ENCODE measurements at places on chromosomes 7 and 10. TPM values are rescaled to one million over a fixed set of nuclear protein-coding genes. Genes with fewer than 3 reads are reported as not detected.

DNA sequence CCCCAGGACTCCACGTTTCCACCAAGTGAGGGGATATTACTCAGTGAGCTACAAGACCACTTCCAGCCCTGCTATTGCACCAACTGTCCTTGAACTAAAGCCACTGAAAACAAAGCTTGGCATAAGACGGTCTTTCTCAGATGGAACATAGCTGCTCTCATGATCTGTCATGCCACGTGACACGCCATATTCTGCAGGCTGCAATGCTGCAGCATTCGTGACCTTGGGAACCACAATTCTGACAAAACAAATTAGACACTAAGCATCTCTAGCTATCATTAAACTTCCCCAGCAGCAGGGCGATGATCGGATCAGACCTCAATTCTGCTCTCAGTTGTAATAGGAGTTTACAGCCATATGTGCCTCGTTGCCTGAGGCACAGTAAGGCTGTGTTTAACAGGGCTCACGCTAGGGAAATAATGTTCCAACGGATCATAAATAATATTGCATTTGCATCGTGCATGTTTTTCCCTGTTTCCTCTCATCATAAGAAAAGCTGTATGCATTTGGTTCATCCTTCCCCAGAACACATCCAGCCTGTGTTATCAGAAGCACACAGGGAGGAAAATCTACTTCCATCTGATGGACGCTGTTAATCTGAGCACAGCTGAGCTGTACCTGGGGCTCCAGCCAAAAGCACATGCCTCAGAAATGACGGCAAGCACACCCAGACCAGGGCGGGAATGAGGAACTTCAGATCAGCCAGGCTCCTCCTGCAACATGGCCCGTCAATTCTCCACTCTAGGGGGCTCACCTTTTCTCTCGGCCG, 38.6 kb upstream of the CNPY1 start:
- no peaks in the 10 kb centered on the region for H3K27me3 ChIP-seq
- H3K4me3 ChIP-seq = no peak overlapping the region
- H3K36me3 ChIP-seq = no peaks in the 10 kb centered on the region
- no peak overlapping the region for H3K27ac ChIP-seq

ERVW-1 gene
- not detected for total RNA-seq

- H3K36me3 ChIP-seq = no peaks in the 10 kb centered on the region
- DNase-seq = no peak
- H3K4me1 ChIP-seq = no peaks in the 10 kb centered on the region
- H3K4me3 ChIP-seq = no peak overlapping the region
These were observed 33.7 kb upstream of the RHEB start for GRCh38 chr7:151553356-151553755.

LRIT1 gene
- not detected for total RNA-seq

- DNase-seq = no peak
- H3K36me3 ChIP-seq = no peaks in the 10 kb centered on the region
- H3K27me3 ChIP-seq = no peaks in the 10 kb centered on the region
- no peak overlapping the region for H3K27ac ChIP-seq
- no peak overlapping the region for H3K4me3 ChIP-seq
- no peaks in the 10 kb centered on the region for H3K4me1 ChIP-seq
These were observed 6.3 kb downstream of the C10orf67 start for GRCh38 chr10:23338155-23338828.

DNA sequence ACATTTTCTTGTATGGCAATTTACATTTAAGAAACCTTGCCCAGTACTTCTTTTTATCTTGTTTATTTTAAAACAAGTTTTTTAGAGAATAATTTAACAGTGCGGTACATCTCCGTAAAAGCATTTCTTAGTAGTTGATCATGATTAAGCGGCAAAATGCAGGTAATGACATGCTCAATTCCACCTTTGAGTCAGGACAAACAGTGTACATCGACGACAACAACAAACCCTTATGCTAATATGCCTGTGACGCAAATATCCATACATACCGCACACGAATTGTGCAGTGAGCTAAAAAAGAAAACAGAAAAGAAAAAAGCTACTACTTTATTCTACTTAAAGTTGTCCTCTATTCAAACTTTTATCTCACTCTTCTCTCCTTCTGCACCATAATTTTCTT, 1.9 kb downstream of the MAGI2 start:
- H3K4me1 ChIP-seq = no peaks in the 10 kb centered on the region
- peak overlapping the region; percentile 93 for H3K27ac ChIP-seq
- H3K27me3 ChIP-seq = no peaks in the 10 kb centered on the region
- no peaks in the 10 kb centered on the region for H3K36me3 ChIP-seq
- no peak for DNase-seq

CNPY4 gene
- 23.9 TPM for total RNA-seq

HOXA5 gene
- total RNA-seq = 23.6 TPM

DNA sequence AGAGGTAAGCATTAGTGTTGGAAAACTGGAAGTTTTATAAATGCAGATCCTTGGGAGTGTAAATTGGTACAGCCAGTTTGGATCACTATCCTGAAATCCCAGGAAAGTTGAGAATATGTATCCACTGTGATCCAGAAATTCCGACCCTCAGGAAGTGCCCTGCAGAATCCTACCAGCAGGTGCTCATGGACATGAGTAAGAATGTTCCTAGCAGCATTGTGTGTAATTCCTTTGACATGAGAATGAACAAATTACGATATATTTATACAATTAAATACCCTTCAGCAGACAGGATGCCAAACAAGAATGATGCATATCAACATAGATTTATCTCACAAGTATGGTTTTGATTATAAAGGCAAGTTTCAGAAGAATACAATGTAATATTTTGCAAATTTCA, 181.6 kb downstream of the XPNPEP1 start:
- no peak overlapping the region for H3K4me3 ChIP-seq
- no peaks in the 10 kb centered on the region for H3K36me3 ChIP-seq

GRCh38 chr7:68833422-68833821, 764.9 kb upstream of the AUTS2 start:
- no peak overlapping the region for H3K27ac ChIP-seq
- H3K27me3 ChIP-seq = no peaks in the 10 kb centered on the region
- no peak overlapping the region for H3K4me3 ChIP-seq
- no peaks in the 10 kb centered on the region for H3K4me1 ChIP-seq
- no peak for DNase-seq
- no peaks in the 10 kb centered on the region for H3K36me3 ChIP-seq

TWIST1 gene
- total RNA-seq = 2.5 TPM

GRCh38 chr7:110766864-110767263, 324.1 kb upstream of the LRRN3 start:
- no peaks in the 10 kb centered on the region for H3K27me3 ChIP-seq
- no peak overlapping the region for H3K4me3 ChIP-seq
- no peak overlapping the region for H3K27ac ChIP-seq
- H3K4me1 ChIP-seq = no peaks in the 10 kb centered on the region

TRIM56 gene
- 36.1 TPM for total RNA-seq

OPN1SW gene
- total RNA-seq = not detected

- H3K4me1 ChIP-seq = no peaks in the 10 kb centered on the region
- no peaks in the 10 kb centered on the region for H3K36me3 ChIP-seq
- H3K27ac ChIP-seq = no peak overlapping the region
- no peak for DNase-seq
- no peak overlapping the region for H3K4me3 ChIP-seq
- no peaks in the 10 kb centered on the region for H3K27me3 ChIP-seq
These were observed 192.4 kb downstream of the SDK1 start for GRCh38 chr7:3493499-3493898.

DNA sequence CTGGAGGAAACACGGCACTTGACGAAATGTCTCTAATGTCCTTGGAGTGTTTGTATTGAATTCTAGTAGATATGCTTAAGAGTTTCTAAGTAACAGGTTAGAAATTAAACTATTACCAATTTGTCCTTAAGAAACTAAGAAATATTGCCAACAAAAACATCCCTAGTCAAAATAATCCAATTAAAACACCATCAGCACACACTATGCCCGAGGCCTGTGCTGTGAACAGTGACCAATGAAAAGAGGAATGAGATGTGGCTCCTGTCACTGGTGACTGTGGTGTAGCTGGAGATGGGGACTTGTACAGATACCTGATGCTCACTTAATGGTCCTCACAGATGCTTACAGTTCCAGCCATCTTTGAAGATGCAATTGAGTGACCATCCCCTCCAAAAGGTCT, 651.1 kb downstream of the SORCS3 start:
- no peak for DNase-seq
- no peaks in the 10 kb centered on the region for H3K4me1 ChIP-seq
- no peaks in the 10 kb centered on the region for H3K36me3 ChIP-seq

TMEM176B gene
- total RNA-seq = 329 TPM

DNA sequence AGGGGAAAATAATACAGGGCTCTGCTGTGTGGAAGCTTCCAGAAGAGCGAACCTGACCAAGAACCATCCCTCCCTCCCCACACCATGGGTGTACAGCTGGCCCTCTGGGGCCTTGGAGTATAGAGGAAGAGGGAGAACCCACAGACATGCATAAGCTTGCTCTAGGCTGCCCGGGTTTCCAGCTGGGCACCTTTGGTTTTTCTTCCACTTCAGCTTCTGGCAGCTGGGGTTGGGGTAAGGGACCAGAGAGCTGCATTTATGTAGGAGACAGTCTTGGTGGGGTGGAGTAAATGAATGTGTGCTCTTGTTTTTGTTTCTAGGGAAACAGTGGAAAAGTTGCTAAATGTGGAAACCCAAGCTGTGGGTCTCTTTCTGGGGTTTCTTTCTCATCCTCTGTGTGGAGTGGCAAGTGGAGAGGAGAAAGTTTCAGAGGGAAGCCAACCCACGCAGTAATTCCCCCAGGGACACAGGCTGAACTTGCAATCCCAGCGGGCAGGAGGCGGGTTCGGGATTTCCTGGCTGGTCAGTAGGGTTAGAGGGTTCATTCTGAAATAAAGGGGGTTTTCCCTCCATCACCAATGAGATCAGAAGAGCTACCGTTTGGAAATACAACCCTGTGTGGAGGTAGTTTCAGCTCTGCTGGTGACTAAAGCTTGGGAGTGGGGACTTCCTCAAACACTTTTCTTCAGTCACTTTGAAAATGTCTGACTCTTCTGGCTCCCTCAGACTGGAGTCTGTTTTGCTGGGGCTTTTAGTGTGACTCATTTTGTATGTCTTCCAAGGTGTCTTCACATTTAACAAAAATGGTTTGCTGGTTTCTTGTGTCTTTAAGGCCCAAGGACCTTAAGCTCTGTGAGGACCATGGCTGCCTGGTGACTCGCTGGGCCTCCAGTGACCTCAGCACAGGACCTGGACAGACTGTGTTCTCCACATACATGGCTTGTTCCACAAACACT, 22.2 kb upstream of the SRGN start:
- no peak overlapping the region for H3K4me3 ChIP-seq
- no peaks in the 10 kb centered on the region for H3K36me3 ChIP-seq
- peak overlapping the region; percentile 15 for H3K27ac ChIP-seq

DNA sequence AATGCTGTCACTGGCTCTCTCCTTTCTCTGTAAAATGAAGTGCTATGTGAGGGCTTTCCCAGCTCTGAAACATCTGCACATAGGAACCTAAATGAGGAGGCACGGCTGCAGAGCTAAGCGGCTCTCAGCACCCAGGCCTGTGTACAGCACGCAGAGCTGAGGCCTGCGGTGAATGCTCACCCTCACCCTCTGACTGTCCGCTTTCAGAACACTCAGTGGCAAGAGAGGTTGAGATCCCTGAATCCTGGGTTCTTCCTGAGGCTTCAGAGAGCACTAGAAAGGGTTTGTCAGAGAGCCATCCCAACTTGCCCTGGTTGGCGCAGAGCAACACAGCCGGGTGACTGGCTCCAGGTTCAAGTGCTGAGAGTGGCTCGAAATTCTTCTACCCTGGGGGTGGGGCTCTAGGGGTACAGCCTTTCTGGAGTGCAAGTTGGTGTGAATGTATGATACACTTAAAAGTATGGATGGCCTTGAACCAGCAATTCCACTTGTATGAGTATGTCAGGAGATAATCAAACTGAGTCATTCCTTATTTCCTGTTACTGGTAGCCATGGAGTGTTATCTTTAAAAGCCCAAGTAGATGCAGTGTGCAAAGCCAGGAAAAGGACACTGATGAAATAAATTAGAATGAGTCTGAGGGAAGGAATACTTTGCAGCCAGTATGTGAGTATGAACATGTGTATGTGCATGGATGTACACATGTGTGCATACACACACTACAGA, 1.7 kb upstream of the CCDC201 start:
- no peaks in the 10 kb centered on the region for H3K4me1 ChIP-seq
- no peak for DNase-seq
- H3K4me3 ChIP-seq = no peak overlapping the region
- H3K27me3 ChIP-seq = no peaks in the 10 kb centered on the region
- no peak overlapping the region for H3K27ac ChIP-seq

DNA sequence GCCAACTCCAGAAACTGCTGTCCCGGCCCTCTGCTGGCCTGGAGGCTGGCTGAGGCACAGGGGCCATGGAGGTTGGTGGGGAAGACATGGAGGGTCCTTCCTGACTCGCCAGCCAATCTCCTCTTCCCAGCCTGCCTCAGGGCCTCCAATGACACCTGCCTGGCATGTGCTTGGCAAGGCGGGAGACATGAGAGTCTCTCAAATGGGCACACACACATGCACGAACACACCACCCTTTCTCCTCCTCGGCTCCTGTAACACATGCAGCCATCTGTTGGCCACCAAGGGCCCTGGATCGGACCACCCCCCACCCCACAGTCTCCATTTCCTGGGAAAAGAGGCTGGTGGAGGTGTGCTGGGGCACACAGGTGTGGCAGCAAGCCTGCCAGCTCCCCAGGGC, 56.4 kb downstream of the YKT6 start:
- no peak for DNase-seq
- H3K27ac ChIP-seq = no peak overlapping the region
- no peaks in the 10 kb centered on the region for H3K27me3 ChIP-seq
- H3K4me3 ChIP-seq = no peak overlapping the region
- H3K4me1 ChIP-seq = peaks cover 14% of the 10 kb centered on the region

MALRD1 gene
- total RNA-seq = 357 TPM

GRCh38 chr10:49179699-49180443, 8.3 kb downstream of the TMEM273 start:
- no peaks in the 10 kb centered on the region for H3K27me3 ChIP-seq
- no peaks in the 10 kb centered on the region for H3K36me3 ChIP-seq
- H3K4me1 ChIP-seq = peaks cover 16% of the 10 kb centered on the region
- no peak overlapping the region for H3K4me3 ChIP-seq
- peak overlapping the region; percentile 35 for H3K27ac ChIP-seq

- peaks cover 18% of the 10 kb centered on the region for H3K4me1 ChIP-seq
- H3K27me3 ChIP-seq = no peaks in the 10 kb centered on the region
- DNase-seq = no peak
- H3K36me3 ChIP-seq = no peaks in the 10 kb centered on the region
- H3K4me3 ChIP-seq = no peak overlapping the region
These were observed 293.4 kb upstream of the MKLN1 start for GRCh38 chr7:131034166-131034881.

DNA sequence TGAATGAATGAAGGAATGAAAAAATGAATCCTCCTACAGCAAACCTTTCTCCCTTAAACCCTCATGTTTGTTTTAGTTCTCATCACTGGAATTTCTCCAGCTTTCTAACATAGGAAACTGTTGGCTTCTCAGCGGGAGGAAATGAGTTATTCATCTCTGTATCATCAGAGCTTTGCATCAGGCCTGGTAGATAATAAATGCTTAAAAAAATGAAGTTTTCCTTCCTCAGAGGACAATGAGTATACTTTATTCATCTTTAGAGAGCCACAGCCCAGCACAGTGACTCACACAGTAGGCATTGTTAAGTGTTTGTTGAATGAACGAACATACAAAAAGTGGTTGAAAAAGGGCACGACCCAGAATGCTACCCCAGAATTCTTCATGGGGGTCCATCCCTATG, 62.6 kb downstream of the COL13A1 start:
- no peak overlapping the region for H3K4me3 ChIP-seq
- H3K36me3 ChIP-seq = no peaks in the 10 kb centered on the region

CLDN12 gene
- 66.9 TPM for total RNA-seq

GRCh38 chr7:95066737-95067530, 159.5 kb downstream of the PPP1R9A start:
- no peaks in the 10 kb centered on the region for H3K4me1 ChIP-seq
- H3K36me3 ChIP-seq = no peaks in the 10 kb centered on the region
- no peaks in the 10 kb centered on the region for H3K27me3 ChIP-seq
- H3K27ac ChIP-seq = no peak overlapping the region
- H3K4me3 ChIP-seq = no peak overlapping the region

TRIM74 gene
- total RNA-seq = 1.9 TPM
